COLO829 (cell line): ENCODE measurements at places on chromosomes 1 and 21.

GRCh38 chr1:151737479-151737878 is 16.2 kb downstream of the RIIAD1 start:
- DNase-seq = no peak

DNA sequence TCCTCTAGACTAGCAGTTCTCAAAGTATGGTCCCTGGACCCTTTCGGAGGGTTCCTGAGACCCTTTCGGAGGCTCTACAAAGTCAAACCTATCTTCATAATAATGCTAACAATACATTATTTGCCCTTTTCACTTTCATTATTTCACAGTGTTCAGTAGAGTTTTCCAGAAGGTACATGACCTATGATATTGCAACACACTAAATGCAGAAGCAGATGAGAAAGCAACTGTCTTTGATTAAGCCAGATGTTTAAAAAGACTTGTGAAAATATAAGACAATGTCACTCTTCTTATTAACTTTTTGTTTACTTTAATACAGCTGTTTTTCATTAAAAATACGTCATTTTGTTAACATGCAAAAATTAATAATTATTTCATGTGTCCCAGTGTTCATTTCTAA is 5.8 kb downstream of the KCNJ10 start:
- no peak for DNase-seq

- peak; percentile 37 for DNase-seq
Measured at GRCh38 chr1:10338047-10338446, 60.8 kb upstream of the PGD start.

GRCh38 chr1:23742670-23743286 is 493 bp upstream of the ELOA start:
- DNase-seq = no peak

DNA sequence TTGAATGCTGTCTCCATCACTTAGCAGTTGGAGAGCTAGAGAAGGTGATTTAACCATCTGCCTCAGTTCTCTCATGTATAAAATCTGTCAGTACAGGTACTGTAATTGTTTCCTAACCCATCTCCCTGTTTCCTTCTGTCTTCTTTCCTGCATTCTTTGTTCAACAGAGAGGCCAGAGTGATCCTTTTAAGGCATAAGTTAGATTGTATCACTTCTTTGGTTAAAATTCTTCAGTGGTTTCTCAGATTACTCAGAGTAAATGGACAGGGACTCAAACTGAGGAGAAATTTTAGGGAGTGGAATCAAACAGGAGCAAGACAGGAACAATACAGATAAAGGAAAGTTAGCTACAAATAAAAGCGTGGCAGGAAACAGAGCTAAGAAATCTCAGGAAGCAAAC is 45.2 kb upstream of the SSX2IP start:
- DNase-seq = no peak

DNA sequence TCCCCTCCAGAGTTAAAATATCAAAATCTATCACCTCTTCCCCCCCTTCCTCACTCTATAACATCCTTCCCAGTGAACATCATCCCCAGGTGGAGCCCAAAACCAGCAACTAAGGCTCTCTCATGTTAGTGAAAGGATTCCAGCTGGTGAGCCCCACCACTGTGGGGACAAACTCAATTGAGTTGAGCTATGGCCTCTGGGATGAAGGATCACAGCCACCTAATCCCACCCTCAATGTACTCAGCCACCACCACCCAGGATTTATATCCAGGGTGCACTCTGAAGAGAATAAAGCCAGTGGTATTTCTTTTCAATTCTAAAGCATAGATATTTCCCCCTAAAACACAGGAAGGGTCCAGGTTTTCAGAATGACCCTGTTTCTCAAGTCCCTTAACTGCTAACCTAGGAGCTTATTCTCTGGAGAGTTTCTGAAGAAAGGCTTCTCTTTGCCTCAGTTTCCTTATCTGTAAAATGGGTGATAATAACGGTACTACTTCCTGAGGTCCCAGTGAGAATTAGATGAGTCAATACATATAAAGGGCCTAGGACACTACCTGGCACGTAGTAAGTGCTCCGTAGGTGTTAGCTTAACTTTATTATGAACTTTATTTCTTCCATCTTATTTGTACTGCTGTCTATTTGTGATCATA is 15.6 kb upstream of the BOLA1 start:
- DNase-seq = no peak
